SIG-M5 (cell line): ENCODE measurements at places on chromosomes 1 and 21.

DNA sequence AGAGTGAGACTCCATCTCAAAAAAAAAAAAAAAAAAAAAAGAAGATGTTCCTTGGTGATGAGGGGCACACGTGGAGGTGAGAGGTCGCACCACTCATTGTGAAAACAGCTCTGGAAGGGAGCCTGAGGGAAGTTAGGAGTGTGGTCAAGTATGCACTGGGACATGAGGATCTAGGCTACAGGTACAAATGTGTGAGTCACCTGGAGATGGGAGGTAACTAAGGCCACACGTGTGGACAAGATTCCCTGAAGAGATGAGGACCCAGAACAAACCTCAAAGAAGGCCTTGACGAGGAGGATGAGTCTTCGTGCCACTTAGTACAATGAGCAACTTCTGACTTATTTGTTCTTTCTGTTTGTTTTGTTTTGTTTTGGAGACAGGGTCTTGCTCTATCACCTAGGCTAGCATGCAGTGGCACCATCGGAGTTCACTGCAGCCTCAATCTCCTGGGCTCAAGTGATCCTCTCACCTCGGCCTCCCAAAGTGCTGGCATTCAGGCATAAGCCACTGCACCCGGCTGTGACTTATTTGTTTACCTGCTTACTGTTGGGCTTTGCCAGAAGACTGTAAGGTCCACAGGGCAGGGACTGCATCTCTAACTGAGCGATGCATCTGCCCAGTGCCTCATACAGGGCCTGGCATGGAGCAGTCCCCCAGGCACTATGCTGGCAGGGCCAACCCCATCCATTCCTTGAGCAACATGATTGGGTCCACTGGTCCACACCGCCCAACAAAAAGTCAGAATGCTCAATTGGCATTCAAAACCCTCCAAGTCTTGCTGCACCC is 6.4 kb downstream of the ASAP3 start:
- DNase-seq, result no peak

GRCh38 chr1:189596197-189596596 is 881.5 kb downstream of the BRINP3 start:
- DNase-seq, result no peak

DNA sequence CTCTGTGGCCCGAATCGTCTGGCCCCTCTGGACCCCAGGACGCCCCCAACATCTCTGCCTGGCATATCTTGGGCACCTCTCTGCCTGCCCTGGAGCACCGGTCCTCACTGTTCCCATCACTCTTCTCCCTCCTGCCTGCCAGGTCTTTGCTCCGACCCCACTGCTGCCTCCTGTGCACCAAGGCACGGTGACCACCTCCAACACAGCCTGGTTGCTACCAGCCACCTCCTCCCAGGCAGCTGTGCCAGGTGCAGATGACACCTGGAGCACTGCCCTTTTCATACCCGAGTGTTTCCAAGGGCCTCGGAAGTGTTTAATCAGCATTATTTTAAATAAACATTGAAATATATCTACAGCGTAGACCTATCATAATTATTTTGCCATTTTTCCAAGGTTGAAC is 31.3 kb downstream of the PKNOX1 start:
- no peak for DNase-seq

- no peak for DNase-seq
These were observed 5.5 kb upstream of the TRAPPC10 start for GRCh38 chr21:44006656-44007055.

GRCh38 chr1:210262167-210262896 is 29.7 kb downstream of the SERTAD4 start:
- DNase-seq, result no peak

GRCh38 chr1:198638894-198639635 is at the start of gene PTPRC:
PTPRC (plus strand) TSS chr1:198639040; CDS start chr1:198639269, 229 bp downstream.
- peak; percentile 98 for DNase-seq

DNA sequence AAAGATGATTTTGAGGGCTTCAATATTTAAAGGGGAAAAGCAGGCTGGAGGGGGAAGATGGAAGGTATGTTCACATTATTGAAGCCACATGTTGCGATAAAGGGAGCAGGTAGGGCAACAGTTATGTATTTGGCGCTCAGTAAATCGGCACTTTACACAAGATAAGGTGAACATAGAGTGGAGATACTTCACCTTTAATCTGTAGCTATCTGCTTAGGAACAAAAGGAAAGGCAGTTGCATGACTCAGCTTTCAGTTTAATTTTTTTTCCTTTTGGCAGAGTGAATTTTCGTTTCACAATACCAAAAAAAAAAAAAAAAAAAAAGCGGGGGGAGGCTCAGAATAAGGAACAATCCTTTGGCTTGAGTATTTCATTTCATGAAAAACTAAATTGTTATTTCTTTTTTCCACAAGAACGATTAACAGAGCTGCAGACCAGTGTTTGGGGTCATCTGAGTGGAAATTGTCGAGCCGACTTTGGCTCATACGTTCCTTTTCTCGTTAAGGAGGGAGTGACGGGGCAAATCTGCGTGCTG is 1.1 kb upstream of the COQ8A start:
- DNase-seq, result no peak

- DNase-seq, result no peak
These were observed 807.4 kb upstream of the ADGRL2 start for GRCh38 chr1:80993154-80993980.

- DNase-seq, result no peak
These were observed 423.4 kb downstream of the NUF2 start for GRCh38 chr1:163745204-163745603.

DNA sequence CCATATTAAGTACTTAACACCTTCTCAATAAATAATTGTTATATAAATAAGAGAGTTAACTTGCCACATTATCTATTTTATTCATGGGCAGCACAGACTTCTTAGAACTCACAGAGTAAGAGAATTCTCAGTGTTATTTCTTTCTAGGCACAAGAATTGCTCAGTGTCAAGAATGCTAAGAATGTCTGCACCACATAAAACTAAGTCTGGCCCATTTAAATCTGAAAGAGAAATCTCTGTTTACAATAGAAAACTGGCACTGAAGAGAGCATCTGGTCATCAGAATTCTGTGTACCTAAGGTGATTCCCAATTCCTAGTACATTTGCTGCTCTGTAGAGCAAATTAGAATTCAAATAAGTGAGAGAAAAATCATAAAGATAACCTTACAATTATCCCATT is 3.8 kb downstream of the OR10K2 start:
- no peak for DNase-seq

DNA sequence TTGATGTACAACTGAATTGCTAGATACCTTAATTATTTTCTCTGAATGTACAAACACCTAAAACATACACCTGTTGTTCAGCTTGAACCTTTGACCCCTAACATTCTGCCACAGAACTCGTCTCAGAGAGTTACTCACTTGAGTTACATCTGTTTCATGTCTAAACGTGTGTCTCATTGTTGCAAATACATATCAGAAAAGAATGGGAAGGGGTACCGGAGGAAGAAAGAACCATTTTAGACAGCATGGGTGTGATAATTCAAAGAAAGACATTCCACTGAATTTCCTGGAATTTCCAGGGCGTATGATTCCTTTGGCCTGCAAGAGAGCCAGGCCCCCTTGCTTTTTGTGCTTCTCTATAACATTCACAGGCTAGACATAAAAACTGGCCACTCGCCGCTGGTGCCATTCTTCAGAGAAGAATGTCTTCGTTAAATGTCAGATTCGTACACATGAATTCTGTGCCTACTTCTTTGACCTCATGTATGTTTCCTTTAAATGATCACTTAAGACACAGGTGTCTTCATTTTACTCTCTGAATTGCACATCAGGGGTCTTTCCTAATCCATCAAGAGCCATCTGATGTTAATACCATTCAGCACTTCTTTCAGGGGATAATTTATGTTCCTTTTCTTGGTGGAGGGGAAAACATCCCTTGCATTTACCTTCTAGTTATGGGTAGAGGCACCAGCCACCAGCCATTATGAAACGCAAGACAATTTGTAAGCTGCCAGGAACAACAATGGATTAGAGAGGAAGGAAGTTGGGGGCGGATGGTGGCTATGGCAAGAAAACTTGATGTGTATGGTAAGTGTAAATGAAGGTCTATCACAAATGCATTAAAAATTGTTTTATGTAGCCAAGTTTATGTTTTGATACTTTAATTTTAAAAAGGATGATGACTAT is 12.7 kb downstream of the ATF3 start:
- DNase-seq, result no peak

DNA sequence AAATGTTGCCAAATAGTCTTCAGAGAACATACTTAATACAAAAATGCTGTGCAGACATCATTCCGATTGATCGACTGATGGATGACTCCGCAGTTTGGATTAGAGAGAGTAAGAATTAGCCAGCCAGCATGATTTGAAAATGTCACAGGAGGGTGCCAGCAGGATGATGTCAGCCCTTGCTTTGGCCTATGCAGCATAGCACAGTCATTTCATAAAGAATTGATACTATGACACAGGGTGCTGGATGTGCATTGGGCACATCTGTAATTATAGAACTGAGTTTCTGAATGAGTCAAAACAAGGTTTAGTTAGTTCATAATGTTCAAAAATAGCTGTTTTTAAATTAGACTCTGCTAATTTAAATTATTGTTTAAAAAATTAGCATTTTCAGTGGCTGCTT is 21.6 kb upstream of the TRAF5 start:
- no peak for DNase-seq

GRCh38 chr21:31732597-31733550 is 956 bp upstream of the SCAF4 start:
- no peak for DNase-seq

- no peak for DNase-seq
These were observed 573 bp downstream of the KLHL21 start for GRCh38 chr1:6601923-6602668.

DNA sequence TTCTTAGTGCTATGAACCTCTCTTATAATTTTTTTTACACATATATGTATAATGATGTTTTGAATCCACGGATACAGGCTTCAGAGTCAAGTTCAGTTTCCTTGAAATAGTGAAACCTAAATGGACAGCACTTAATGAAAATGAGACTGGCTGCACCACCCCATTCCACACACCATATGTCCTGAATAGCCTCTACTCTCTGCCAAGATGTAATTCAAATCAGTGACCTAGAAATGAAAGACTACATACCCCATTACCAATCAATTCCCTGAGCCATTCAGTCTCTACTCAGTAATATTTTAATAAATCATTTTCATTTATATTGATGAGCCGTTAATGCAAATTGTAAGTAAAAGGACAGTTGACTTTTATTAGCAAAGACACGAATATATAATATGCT is 614.9 kb upstream of the TMPRSS15 start:
- DNase-seq, result no peak

DNA sequence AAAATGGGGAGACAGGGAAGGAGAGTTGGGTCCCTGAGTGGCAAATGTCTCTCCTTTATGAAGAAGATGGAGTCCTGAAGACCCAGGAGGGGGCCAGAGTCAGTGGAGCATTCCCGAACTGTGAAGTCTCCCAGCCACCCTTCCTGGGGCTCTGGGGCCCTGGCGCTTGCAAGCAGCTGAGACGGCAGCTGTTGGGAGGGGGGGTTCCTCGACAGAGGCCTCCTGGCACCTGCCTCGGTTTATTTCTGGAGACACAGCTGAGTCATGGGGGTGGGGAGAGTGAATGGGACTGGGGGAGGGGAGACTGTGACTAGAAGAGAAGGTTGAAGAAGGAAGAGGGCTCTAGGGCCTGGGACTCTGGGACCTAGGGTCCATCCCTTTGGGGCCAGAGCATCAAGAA is 14.0 kb downstream of the NES start:
- DNase-seq, result no peak

- no peak for DNase-seq
These were observed 70.2 kb downstream of the IARS2 start for GRCh38 chr1:220164116-220164515.

GRCh38 chr21:45509566-45510465 is 32.4 kb downstream of the SLC19A1 start:
- DNase-seq, result no peak

DNA sequence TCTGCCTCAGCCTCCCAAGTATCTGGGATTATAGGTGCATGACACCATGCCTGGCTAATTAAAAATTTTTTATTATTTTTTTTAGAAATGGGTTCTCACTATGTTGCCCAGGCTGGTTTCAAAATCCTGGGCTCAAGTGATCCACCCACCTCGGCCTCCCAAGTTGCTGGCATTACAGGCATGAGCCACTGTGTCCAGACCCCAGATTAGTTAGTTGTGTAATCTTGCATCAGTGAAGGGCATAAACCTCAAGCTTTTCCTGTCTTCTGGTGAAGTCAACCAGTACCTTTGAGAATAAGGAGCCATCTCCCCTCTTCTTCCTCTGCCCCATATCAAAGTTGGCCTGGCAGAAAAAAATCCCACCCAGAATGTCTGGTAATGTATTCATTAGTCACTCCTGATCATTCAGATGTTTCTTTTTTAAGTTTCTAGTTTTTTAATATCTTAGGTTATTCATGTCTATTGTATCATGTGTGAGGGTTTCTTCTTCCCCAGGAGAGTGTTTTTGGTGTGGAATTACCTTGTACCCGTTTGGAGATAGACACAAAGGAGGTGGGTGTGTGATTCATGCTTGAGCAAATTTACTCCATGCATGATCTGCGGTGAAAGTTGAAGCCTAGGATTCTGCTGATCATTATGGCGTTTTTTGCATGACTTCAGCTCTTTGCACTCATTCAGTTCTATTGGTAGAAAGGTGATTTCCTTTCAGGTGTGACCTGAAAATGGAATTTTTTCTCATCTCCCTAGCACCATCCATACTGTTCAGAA is 144.0 kb downstream of the FMN2 start:
- DNase-seq, result no peak

DNA sequence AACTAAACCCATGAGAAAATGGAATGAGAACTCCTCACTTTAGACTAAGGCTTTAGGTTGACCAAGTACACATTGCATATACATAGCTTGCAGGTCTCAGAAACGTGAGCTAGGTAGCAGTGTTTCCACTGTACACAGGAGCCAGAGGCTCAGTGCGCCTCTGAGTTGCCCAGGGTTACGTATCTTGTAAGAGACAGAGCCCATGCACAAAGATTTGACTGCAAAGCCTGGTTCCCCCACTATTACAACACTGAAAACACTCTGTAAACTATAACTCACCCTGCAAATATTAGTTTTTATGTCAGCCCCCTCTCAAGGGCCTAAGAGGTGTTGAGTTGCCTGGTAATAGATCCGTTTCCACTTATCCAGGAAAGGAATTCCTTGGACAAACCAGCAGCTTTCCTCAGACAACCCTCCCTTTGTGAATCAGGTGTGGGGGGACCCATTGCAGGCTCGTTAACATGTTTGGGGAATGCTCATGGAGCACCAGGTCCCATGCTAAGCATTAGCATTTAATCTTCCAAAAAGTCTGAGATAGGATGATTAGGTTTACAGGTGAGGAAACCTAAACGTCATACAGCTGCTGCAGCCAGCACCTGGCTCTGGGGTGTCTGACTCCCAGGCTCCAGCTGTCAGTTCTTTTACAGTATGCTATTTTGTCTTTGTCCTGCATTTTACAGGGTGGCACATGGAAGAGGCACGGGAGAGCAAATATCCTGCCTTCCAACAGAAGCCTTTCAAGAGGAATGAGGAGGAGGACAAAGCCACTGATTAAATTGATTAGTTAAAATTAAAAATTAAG is 25.7 kb downstream of the TENT5C start:
- DNase-seq, result no peak

GRCh38 chr1:242522996-242523718 is 1.3 kb downstream of the PLD5 start:
- no peak for DNase-seq

- DNase-seq, result no peak
These were observed 16.4 kb upstream of the KCNN3 start for GRCh38 chr1:154886281-154887015.
